Stimulated activated CD4-positive, alpha-beta T cell treated with anti-CD3 and anti-CD28 coated beads, TNF-alpha, amount 100 ng/mL, for 48 hours (primary cell): ENCODE measurements at places on chromosomes 6 and 20.

- no peak for DNase-seq
Observed at GRCh38 chr6:465531-466348, 74.2 kb downstream of the IRF4 start.

DNA sequence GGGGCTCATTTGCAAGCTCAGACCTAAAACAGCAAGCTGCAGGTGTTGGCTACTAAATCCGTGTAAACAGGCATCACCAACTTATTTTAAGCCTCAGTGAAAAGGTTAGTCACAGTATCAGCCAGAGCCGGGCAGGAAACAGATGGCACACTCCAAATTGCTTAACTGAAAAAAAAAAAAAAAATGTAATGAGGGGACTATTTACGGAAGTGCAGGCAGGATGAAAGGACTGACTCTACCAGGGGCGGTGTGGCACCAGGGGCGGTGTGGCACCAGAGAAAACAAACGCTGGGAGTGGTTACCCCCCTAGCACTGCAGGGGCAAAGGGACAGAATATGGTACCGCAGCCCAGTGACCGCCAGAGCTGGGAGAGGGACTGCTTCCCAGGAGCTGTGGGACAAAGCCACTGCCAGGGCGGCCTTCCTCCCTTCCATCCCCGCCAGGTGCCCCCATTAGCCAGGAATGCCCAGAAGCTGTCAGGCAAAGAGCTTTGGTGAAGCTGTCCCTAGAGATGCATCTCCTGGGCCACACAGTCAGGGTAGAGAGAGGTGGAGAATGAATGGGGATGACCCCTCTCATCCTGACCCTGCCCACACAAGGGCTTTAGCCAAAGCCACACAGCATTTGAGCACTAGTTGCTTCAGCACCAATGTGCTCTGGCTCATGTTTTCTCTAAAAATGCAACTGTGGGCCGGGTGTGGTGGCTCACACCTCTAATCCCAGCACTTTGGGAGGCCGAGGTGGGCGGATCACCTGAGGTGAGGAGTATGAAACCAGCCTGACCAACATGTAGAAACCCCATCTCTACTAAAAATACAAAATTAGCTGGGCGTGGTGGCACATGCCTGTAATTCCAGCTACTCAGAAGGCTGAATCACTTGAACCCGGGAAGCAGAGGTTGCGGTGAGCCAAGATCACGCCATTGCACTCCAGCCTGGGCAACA, 39.6 kb upstream of the GFOD1 start:
- DNase-seq: no peak

GRCh38 chr6:146948790-146949342, 255.4 kb upstream of the STXBP5 start:
- DNase-seq: no peak

DNA sequence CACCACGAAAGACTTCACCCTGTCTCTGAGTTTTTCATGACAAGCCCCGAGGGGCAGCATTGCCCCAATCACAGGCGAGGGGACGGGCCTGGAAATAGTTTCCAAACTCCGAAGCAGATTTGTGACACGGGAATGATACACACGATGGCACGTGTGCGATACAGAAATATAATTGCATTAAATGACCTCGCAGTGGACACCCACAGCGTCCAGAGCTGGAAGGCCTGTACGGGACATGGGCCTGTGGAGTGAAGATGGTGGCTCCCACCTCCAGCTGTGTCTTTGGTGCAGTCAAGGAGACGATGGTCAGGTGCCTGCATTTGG, 43.0 kb downstream of the PMEPA1 start:
- no peak for DNase-seq

- no peak for DNase-seq
Observed at GRCh38 chr6:109527989-109528388, 45.0 kb upstream of the ZBTB24 start.

GRCh38 chr20:11734431-11734830, 183.3 kb upstream of the BTBD3 start:
- no peak for DNase-seq

- no peak for DNase-seq
Observed at GRCh38 chr6:36372088-36372487, 15.4 kb downstream of the ETV7 start.

DNA sequence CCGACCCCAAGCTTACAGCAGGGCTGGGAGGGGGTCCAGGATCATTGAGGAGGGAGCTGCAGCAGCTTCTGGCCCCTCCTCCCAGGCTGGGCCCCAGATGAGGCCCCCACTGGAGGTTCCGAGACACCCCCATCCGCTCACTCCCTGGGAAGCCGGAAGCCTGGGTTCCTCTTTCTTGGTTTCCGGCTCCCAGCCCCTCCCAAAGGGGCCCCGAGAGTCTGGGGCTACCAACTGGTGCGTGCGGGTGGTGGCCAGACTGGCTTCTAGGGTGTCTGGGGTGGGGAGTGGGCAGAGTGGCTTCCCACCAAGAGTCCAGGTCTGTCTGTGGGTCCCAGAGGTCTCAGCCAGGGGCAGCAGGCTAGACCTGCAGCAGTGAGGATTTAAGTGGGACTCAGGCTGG, 2.2 kb downstream of the RGS19 start:
- DNase-seq: no peak

GRCh38 chr6:79249136-79249535, 14.7 kb upstream of the HMGN3 start:
- no peak for DNase-seq

DNA sequence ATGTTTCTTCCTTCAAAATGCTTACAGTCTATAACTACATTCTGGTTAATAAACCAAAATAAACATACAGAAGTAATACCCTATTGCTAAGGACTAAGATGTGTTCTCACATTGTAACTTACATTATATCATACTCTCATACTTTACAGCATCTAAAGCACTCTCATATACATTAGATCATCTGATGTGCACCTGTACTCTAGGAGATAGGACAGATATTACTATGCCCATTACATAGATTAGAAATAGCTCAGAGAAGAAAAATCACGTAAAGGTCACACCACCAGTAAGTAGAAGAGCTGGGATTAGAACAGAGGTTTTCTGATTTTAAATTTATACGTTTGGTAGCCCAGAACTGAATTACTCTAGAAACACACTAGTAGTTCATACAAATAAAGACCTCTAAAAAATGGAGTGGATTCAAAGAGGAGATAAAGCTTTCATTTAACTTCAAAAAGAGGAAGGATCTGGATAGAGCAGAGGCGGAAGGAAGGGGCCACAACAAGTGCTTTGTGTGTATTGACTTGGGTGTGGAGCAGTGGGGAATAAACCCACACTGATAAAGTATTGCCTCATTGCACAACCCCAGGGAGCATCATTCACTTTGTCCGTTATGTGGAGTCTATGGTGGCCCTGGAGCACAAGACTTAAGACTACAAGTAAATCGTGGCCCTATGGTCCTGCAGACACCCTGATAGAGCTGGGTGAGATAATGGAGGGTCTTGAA, 30.9 kb downstream of the SLC2A12 start:
- no peak for DNase-seq

- DNase-seq: no peak
Observed at GRCh38 chr6:129672341-129672682, 37.7 kb downstream of the ARHGAP18 start.

DNA sequence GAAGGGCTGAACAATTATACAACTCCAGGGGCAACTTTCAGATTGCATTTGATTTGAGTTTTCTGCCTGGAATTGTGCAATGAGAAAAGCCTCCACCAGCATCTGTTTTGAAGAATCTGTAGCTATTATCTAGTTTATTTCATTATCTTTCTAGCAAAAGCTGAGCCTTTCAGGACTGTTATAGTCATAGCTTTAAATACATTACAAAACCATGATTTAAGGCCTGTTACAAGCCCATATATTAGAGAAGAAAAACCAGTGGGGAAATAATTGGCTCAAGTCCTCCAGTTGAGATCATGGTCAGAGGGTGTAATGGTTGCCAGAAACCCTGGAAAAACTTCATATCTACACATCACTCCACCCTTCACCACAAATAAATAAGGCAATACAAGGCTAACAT, 676.2 kb downstream of the HDGFL1 start:
- no peak for DNase-seq
